Activated CD8-positive, alpha-beta memory T cell treated with anti-CD3 and anti-CD28 coated beads for 24 hours (primary cell): ENCODE measurements at places on chromosomes 7 and 10.

DNA sequence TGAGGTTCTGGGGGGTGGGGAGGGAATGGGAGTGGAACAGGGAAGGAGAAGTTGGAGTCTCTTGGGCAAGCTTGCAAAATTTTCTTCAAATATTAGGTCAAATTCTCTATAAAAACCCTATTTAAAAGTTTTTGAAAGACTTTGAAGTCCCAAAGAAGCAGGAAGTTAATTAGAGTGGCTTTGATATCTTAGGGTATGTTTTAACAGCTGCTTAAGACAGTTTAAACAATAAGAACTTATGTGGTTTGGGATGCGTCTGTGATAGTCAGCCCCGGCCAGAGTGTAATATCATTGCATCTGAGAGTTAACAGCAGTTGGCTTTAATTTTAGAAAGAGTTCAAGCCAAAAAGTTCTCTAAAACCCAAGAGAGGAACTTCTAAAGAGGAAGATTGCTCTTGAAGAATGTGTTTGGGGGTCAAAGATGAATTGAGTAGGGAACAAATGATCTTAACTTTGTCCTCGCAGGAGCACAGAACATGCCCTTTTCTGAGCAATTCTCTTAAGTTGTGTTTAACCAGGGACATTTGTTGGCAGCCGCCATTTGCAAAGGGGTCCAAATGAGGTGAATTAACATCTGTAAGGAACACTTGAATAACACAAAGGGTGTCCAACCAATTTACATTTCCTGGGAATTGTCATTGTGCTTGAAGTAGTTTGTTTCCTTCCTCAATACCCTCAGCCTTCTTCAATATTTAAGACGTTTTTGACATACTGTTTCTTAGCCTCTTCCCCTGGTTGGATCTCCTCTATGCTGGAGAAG, 182.4 kb downstream of the PTEN start:
- DNase-seq: no peak

DNA sequence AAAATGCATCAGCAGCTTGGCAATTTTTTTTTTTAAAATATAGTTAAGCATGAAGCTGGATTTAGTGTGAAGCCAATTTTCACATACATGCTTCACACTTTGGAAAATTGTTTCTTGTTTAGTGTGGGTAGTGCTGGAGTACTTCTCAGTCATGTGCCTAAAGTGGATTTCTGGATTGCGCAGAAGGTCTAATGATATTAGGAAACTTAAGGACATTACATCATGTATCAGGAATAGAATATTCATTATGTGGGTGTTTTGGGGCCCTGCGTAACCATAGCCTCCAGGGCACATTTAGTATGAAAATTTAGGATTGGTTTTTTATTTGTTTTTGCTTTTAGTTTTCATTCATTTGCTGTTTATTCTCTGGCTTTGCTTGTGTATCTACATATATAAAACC, 28.8 kb upstream of the BNIP3 start:
- no peak for DNase-seq

DNA sequence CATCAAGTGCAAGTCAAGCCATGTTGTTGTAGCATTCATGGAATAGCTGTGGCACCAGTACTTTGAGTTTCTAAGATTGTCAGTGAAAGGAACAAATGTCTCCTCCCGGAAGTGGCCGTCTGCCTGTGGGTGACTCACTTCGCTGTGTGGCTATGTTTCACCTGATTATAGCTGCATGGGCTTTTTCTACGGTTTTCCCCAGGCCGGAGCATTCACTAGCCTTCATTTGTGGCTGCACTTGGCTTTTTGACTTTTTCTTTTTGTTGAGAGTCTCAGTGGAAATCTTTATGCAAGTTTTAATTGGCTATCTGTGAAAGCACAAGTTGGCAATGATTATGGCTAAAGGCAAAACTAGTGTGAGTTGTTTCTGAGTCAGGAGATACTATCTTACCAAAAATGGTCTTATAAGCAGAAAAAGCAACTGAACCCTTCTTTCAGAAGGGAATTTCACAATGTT, 35.0 kb downstream of the SRI start:
- DNase-seq: no peak

DNA sequence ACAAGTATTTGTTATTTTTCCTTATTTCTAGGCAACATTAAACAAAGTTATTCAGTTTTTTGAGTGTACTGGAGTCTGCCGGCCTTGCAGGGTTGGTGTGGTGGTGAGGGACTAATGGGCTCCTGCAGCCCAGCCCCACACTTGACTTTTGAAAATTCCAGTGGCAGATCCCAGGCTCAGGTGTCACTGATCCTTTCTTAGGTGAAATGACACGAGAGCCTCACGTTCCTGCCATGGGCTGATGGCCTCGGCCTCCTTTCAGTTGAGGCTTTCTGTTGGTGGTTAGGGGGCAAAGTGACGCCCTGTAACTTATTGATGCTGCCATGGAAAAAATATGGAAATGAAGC, 117.9 kb downstream of the NKX6-2 start:
- DNase-seq: no peak

GRCh38 chr10:85542152-85542551, 824.4 kb downstream of the GRID1 start:
- no peak for DNase-seq

GRCh38 chr7:38907766-38908165, 1.2 kb downstream of the VPS41 start:
- no peak for DNase-seq

- no peak for DNase-seq
These were observed 128.7 kb upstream of the HABP2 start for GRCh38 chr10:113423981-113424721.

DNA sequence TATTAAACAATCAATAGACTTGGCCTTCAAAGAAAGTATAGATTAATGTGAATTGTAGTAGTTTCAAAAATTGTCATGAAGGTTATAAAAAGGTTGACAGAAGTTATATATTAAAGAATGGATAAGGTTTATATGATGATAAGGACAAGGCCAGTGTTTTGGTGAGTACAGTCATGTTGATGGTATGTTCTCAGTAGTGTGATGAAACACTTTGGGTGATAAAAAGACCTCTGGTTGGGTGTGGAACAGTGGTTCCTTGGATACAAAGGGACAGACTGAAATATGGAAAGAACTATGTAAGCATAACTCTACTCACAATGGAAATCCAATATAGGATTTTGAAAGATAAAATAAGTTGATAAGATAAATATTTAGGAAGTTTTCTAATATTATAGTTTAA, 866.3 kb downstream of the ANKRD7 start:
- DNase-seq: no peak

DNA sequence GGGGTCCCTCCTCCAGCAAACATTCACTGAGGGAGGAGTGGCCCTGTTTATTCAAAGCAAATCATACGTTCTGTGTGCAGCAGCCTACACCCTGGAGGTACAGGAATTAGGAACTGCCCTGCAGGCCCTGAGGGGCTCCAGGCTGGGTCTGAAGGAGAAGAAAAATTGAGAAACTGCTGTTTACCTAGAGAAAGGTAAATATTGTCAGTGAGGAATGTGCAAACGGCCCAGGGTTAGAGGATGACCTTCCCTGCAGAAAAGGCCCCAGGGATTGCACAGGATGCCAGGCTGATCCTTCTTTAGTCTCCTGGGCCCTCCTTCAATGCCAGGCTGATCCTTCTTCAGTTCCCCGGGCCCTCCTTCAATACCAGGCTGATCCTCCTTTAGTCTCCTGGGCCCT, 5.7 kb downstream of the CALML5 start:
- DNase-seq: no peak

DNA sequence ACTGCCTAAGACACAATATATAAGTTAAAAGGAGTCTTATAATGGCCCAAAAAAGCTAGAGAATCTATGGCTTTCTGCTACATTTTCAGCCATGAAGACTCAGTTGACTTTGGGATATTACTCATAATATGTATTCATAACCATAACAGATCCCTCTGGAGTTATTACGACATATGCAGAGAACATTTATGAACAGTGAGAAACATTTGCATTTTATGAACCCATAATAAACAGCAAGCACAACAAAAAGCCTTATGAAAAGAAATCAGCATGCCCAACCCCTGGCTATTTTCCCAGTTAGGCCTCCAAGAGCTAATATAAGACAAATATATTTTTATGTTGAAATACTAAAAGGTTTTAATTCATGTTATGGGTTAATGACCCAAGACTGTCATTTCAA, 52.4 kb downstream of the ARMH3 start:
- DNase-seq: no peak

DNA sequence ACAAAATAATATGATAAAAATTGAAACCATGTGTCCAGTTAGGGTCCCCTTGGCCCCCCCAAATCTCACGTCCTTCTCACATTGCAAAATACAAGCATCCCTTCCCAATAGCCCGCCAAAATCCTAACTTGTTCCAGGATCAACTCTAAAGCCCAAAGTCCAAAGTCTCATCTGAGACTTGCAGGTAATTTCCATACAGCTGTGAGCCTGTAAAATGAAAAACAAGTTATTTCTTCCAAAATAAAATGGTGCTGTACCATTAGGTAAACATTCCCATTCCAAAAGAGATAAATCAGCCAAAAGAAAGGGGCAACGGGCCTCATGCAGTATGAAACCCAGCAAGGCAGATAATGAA, 51.0 kb upstream of the COBL start:
- DNase-seq: no peak

GRCh38 chr10:11563936-11564335, 47.5 kb downstream of the USP6NL start:
- DNase-seq: no peak

DNA sequence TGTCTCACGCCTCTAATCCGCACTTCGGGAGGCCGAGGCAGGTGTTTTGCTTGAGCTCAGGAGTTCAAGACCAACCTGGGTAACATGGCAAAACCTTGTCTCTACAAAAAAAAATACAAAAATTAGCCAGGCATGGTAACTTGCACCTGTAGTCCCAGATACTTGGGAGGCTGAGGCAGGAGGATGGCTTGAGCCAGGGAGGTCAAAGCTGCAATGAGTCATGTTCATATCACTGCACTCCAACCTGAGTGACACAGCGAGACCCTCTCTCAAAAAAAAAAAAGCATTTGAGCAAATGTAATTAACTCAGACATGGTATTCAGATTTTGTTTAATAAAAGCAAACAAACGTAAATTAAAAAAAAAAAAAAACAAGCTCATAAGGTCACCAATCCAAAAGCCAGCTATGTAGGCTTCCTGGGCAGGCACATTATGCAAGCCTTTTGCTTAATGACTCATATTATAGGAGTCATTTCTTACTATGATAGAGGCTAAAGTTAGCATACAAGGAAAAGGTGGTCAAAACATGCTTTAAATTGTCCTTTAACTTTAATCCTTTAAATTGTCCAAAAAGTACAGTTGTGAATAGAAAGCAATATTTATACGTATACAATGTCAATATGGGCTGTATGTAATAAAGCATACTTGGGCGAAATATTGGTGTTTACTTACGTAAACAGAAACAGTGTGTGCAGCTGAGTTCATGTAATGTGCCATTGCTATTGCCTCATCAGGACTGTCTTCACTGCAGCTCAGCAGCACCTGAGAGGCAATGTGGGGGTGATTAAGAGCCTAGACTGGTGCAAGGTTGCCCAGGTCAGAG, 13.0 kb downstream of the AKR1D1 start:
- no peak for DNase-seq

DNA sequence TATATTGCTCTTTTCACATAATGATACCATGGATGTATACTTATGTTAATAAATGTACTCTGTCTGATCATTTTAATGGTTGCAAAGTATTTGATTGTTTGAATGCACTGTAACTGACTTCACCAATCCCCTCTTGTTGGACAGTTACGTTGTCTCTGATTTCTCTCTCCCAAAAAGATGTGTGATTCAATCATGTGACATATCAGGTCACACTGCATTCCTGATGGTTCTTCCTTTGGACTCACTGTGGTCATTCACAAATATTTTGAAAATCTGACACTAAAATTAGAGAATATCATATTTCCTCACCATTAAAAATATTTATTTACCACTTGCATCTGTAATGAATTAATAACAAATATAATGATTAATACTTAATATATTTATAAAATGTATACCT, 22.2 kb downstream of the SLC16A12 start:
- DNase-seq: no peak

DNA sequence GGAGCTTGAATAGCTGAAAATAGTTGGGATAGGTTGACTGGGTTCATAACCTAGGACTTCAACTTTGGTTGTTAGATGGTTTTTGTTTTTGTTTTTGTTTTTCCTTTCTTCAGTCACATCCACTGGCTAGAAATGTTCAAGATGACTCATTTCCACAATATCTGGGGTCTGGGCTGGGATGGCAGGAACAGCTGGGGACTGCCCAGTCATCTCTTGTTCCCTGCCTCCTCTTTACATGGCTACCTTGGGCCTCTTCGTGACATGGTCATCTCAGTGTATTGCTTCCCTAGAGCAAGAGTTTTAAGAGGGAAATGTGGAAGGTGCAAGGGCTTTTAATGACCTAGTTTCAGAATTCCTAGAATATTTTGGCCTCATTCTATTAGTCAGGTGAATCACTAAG, 915.8 kb downstream of the XPNPEP1 start:
- DNase-seq: no peak

DNA sequence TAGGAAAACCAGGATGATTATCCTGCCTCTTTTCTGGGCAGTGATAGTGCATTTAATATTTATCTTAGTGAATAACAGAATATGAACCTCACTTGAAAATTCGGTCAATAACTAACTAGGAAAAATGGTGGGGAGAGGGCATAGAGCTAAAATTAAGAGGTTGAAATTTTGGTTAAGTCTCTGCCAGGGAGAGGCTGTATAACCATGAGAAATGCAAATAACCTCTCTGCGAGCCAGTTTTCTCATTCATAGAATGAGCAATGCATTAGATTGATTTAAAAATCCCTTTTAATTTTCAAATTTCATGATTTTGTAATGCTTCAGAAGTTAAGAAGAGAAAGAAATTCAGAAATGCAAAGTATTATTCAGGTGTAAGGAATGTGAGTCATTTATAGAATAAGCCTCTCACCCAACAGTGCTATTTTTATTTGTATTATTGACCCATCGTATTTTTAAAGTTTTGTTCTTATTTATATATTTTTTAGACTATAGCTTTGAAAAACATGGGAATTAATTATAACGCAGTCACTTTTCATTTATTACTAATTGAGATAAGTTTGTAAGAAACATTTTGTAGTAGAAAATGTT, 104.7 kb downstream of the PHF14 start:
- no peak for DNase-seq

- no peak for DNase-seq
These were observed 25.9 kb downstream of the GPRIN2 start for GRCh38 chr10:46530249-46531186.

DNA sequence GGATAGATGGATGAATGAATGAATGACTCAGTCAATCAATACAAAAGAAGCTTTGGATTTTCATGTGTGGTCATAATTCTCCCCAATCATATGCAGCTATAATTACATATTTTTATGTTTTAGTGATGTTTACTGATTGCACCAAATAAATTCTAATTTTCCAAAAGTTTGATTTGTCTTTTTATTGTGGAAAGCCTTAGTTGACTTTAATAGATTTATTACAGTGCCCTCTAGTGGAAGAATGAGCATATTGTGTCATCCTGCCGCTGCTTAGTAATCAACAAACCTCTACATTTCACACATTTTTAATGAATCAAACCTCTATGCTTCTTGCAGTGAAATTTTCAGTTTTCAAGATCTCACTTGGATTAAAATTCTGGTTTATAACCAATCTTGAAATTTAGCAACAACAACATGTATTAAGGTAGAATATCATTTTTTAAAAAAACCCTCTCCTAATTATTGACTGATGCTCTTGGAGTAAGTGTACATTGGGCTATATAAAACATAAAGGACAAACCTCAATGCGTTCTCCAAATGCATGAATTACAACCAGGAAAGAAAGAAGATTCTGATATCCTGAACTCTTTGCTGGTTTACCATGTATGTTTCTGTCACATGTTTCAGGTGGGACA, 55.6 kb upstream of the PNLIP start:
- no peak for DNase-seq
